ENCODE measurements at places on chromosomes 1 and 21.

DNA sequence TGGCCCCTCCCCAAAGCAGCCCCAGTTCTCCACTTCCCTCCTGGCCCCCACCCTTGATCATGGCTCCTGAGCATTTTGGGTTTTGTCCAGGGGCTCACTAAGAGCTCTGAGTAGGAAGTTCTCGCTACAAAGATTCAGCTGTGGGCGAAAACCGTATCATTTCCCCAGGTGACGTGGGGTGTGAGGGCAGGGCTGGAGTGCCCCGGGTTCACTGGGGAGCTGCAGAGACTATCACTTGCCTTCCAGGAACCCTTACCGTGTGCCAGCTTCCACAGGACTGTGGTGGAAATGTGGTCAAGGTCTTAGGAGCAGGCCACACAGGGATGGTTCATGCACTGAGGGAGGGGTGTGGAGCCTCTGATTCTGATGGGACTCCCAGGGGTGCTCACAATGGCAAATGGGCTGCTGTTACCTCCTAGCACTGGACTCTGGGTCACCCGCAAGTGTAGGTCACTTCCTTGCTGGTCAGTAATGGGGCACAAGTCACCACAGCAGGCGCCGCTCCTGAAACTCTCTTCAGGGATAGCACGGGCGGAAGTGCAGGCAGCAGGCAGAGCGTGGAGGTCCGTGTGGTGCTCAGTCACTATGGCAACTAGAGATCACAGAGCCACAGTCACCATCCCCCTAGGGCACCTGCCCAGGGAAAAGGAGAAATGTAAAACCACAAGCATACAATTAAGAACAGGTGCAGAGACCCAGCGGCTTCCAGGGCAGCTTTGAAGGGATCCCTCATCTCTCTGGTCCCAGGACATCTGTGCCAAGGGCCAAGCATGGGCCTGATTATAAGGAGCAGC, 35.4 kb downstream of the RSPH1 start:
- no peak for DNase-seq

DNA sequence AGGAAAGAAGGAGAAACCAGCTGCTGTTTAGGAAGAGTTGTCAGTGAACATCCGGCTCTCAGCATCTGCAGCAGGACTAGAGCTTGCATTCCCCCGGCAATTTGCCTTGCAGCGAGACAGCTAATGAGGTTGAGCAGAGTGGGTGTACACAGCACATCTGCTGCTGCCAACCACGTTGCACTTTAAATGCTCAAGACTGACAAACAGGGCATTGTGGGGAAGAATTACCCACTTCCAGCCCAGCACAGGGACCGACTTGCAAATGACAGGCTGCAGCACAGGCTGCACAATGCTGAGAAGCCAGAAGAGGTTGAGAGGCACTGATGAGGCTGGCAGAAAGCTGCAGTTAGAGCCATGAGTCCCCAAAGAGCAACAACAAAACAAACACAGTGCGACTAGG, 47.5 kb upstream of the PLA2G2C start:
- no peak for DNase-seq

DNA sequence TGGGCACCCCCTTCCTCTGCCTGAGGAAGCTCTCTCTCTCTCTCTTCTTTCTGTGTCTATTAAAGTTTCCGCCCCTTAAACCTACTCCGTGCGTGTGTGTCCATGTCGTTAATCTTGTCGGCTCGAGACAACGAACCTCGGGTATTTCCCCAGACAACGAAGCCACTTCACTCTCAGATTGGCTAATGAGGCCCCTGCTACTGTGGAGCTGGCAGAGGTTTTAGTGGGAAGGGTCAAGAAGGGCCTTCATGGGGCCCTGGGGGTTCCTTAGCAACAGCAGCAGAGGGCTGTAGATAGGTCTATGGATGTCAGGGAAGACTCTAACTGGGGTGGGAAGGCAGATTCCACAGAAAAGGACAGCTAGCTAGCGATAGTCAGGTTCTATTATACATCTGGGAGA, 239.8 kb upstream of the RAB4A start:
- DNase-seq, result no peak

DNA sequence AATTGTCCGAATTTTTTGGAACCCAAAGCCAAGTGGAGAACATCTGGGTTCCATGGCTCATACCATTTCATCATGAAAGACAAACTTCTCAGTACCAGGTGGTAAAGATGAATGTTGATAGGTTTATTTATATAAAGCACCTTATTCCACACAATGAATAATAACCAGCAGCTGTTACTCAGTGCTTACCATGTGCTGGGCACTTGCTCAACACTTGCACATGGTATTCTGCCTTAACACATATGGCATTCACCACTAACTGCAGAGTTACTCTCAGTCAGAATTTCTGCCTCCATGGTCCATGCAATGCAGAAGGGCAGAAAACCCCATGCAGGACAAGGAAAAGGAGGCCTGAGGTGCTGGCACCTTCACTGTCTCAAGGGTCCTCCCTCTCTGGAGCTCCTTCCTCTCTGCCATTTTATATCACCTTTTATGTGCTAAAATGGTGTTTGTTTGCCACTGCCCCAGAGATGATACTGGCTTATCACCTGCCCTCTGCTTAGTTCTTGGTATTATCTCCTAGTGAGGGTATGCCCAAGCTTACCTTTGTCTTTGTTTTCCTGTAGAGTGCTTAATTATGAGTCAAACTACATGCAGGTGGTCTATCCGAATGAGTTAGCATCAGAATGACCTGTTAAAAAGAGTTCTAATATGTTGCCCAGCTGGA, 76.7 kb upstream of the ZNF326 start:
- DNase-seq, result no peak

GRCh38 chr21:42424914-42425541, 21.3 kb downstream of the UBASH3A start:
- DNase-seq, result peak; percentile 48

DNA sequence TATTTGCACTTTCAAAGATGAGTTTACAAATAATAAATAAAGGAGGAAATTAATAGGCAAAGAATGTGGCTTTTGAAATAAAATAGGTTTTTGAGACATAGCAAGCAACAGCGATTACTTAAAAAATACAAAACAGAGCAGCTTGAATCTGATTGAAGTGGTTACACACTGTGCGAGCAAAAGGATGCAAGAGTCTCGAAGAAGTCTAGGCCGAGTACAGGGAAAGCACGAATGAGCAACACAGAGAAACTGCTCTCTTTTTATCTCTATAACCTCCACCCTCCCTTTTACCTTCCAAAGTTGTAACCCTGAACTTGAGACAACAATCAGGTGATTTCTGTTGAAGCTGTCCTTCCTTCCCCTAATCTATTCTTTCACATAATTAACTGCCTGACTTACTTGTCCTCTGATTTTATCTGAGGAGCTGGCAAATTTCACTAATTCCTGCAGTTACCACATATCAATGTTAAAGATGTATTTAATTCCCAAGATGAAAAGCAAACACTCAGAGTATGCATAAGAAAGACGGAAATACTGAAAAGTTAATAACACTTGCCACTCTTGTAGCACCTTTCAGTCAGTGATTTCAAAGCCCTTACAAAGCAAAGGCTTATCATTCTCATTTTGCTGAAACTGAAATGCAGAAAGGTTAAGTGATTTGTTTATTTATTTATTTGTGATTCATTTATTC, 1030.1 kb downstream of the ADGRL2 start:
- no peak for DNase-seq

DNA sequence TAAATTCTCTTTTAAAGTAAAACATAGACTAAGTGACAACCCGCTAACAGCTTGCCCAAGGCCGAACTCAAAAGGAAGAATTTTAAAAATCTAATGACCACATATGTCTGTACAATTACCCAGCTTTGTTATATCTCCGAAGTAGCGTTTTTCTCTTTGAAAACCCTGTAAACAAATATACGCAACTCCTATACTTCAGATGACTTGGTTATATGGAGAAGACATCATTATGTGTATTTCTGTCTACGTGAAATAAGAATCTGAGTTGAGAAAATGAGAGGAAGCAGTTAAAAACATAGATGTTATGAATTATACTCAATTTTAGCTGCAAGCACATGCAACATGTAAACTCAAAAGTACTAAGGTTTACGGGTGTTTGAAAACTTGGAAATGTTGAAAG, 2.0 kb downstream of the PBX1 start:
- no peak for DNase-seq

GRCh38 chr1:182246783-182247182, 144.8 kb downstream of the GLUL start:
- no peak for DNase-seq

DNA sequence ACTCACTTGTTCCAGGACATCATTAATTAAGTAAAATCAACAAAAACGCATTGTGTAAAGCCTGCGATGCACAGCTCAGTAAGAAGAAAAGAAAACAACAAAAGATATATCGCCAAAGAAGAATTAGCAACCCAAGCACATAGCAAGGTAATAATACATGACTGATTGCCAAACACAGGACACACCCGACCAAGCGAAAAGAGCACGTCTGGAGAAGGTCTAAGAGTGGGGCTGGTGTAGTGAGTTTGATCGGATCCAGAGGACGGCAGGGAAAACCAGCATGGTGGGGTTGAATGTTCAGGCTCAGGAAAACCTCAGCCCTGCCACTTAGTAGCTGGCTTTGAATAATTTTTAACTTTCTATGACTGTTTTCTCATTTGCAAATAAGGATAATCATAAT, 69.8 kb downstream of the JAK1 start:
- no peak for DNase-seq

GRCh38 chr1:7922301-7922700, 18.3 kb downstream of the TNFRSF9 start:
- no peak for DNase-seq

DNA sequence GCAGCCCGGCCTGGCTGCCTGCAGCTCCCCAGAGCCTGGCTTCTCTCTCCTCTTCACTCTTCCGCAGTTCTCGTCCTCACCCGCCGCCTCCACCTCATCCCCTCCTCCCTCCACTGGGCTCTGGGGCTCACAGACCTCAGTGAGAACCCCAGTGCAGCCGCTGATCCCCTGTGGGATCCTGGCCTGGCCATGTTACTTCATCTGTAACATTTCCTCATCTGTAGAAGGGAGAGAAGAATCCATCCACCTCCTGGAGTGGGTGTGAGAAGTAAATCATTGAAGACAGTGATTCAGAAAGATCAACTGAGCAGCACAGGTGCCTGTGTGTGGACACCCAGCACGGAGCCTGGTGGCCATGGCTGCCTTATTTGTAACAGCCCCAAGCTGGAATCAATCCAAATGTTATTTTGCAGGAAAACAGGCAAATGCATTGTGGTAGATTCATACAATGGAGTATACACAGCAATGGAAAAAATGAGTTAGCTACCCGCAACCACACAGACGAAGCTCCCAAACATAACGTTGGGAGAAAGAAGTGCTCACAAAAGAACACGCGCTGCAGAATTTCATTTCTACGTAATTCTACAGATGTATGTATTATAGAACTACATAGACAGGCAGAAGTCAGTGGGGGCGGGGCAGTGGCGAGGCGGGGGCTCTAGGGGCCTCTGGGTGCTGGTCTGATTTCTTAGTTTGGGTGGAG, 8.7 kb downstream of the LAPTM5 start:
- DNase-seq, result no peak

DNA sequence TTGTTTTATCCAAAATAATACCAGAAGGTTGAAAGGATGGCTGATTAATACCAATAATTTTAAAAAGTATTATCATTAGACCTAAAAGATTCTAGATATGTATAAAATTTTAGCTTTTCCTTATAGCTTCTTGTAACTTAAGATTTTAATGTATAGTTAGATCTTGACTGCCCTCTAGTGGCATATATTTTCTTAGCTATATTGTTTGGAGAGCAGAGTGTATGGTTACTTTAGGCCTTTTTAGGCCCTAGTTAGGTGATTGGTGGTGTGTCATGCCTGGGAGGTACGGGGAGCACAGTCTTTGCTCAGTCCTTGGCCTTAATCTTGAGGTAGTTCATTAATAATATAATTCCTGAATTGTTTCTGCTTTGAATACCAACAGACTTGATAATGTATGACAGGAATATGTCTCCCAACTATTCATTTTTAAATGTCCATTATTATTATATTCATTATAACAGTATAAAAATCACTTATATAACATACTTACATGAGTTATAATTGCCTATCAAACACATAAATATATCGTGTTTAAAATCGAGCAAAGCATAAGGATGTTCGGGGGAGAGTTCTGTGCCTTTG, 328.4 kb downstream of the ZP4 start:
- DNase-seq, result no peak

DNA sequence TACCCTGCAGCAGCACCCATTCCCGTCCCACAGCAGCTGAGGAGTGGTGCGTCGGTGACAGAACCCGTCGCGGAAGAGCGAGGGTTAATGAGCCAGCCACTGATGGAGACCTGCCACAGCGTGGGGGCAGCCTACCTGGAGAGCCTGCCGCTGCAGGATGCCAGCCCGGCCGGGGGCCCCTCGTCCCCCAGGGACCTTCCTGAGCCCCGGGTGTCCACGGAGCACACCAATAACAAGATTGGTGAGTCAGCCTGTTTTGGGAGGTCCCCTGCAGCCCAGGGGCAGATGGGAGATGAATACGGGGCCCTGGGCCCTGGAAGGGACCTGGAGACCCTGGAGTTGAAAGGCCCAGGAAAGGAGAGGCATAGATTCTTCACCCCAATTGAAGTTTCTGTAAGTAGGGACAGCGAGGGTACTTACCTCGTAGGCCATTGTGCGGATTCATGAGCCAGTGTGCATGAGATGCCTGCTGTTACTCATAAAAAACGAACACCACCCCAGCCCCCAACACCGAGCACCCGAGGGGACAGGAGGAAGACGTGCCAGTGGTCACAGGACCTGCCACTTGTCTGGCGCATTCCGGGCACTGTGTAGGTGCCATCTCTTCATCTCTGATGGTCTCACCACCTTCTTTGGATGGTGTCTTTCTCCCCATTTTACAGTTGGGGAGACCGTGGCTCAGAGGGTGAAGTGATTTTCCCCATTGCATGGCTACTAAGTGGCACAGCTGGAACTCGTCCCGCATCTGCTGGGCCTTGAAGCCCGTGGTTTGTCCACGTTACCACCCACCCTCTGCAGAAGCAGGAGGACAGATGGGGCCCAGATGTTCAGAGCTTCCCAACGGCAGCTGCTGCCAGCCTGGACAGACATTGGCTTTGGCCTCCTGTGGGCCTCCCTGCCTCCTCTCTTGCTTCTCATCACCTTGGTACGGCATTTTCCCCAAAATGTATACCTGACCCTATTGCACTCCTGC, 28.3 kb upstream of the TNFRSF1B start:
- no peak for DNase-seq

- no peak for DNase-seq
Measured at GRCh38 chr1:8702472-8702849, 115.0 kb downstream of the RERE start.

DNA sequence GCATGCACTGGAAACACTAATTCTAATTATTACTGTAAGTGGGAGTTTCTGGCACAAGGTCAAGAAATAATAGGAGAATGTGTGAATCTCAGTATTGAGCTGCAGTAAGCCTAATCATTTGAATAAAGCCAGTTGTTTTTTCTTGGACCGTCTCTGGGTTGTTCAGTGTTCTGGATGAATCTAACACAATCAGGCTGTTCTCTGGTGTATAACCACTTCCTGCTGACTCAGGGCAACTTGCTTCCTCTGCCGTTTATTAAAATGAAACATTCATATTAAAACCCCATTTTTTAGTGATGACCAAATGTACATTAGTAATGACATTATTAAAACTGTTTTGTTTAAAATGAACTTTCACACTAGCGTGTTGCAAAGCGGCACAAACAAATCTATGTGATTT, 273.1 kb upstream of the SNX7 start:
- DNase-seq, result no peak

Data from stimulated activated CD4-positive, alpha-beta T cell treated with anti-CD3 and anti-CD28 coated beads, TNF-alpha, amount 100 ng/mL, for 4 hours (primary cell).